AG09319 (cell line): ENCODE measurements at places on chromosomes 2 and 18.

- no peak for DNase-seq
Observed at GRCh38 chr2:150467621-150467963, 19.9 kb downstream of the RND3 start.

GRCh38 chr2:220509096-220509757 is 881.8 kb downstream of the SLC4A3 start:
- DNase-seq: no peak

DNA sequence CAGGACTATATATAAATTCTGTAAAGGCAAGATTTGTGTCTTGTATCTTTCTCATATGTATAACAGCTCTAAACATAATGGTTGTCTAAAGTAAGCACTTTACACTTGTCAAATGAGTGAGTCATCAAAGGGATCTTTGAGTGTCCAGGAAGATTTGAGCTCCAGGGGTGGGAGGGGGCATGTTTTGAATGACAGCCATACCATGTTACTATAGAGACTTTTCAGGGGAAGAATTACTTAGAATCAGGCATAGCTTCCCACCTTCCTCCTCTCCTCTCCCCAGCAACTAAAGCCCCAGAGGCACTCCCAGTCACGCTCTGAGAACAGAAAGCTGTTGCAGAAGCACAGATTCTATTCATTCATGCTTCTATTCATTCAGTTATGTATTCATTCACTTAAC is 65.8 kb upstream of the ALK start:
- no peak for DNase-seq

DNA sequence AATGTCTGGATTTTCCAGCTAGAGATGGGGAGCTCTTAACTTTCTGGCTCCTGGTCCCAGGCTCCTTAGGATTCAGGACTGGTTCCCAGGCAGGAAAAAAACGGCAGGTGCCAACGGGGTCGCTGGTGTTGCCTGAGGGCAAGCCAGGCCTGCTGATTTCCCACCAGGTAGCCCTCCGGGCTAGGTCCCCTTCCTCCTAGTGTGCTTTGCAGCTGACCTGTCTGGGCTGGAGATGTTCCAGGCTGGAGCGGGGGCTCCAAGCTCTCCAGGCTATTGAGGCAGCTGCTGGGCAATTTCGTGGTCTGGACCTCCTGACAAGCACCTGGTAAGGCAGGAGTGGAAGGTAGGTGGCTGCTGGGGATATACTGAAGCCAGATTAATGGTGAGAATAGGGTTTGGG is 2.0 kb upstream of the MRPL53 start:
- no peak for DNase-seq

DNA sequence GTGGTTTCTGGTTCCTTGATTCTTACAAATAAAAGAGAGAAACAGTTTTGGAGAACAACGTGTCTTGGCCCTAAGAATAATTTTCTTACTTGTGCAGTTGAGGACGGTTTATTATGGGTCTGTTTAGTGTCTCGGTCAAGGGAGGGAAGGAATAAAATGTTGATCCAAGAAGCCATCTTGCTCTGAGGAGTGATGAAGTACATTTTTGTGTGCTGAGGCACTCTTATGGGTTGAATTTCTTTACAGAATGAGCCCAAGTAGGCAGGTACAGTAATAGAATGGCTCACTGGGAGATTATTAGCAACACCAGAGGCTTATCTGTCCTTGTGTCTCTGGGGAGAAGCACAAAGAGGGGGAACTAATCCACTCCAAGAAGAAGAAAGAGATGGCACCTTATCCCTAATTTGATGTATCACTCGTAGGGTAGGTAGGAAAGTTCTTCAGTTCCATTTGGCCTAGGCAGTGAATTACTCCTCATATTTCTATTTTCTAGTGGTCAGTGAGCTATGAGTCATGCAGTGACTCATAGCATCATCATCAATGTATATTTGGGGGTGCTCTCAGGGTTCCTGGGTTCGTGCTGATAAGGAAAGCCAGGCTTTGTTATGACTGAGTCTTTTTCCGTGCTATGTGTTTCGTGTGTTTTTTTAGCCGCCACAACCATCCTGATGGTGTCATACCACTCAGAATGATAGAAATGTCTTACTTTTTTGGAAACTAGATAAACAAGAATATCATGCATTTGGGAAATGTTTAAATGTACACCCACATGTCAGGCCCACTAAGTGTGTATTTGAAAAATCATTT is 250.1 kb upstream of the CTAGE1 start:
- DNase-seq: peak; percentile 47

GRCh38 chr18:68267583-68267982 is 447.3 kb downstream of the TMX3 start:
- DNase-seq: no peak

- no peak for DNase-seq
Observed at GRCh38 chr2:106580241-106580640, 93.1 kb downstream of the CD8B2 start.

DNA sequence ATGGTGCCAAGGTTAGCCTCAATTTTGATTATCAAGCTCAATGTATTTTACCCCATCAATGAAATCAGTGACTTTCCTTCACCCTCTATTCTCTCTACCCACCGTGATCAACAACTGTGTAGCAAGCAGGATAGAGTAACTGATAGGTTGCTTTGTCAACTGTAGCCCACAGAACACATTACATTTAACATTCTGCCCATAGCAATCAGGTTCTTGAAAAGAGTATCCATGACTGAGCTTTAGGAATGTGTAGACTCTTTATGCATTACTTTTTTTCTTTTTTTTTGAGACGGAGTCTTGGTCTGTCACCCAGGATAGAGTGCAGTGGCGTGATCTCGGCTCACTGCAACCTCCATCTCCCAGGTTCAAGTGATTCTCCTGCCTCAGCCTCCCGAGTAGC is 19.8 kb upstream of the VWA3B start:
- DNase-seq: no peak

- no peak for DNase-seq
Observed at GRCh38 chr18:74069178-74070050, 78.2 kb downstream of the FBXO15 start.

- no peak for DNase-seq
Observed at GRCh38 chr18:52334896-52335295, 5.1 kb upstream of the DCC start.

- no peak for DNase-seq
Observed at GRCh38 chr2:240103136-240103535, 33.0 kb downstream of the COPS9 start.

GRCh38 chr2:74747411-74748080 is 86.4 kb upstream of the HK2 start:
- peak; percentile 67 for DNase-seq

- DNase-seq: no peak
Observed at GRCh38 chr18:44246001-44246400, 434.7 kb upstream of the SETBP1 start.

DNA sequence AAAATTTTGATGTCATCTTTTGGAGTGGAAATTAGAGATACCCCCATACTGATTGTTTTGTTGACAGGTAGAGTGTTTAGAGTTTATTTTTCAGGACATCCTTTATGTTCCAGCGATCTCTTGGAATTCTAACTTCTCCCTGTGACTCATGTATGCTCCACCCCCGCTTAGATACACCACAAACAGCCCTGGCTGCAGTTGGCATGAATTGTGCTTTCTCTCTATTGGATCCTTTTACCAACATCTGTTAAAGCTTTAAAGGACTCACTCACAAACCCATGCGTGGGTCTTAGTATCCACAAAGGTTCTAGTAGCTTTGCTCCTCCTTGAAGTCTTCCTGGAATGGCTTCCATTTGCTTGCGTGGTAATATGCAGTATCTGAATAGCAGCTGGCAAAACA is 409.5 kb upstream of the POU3F3 start:
- peak; percentile 3 for DNase-seq

DNA sequence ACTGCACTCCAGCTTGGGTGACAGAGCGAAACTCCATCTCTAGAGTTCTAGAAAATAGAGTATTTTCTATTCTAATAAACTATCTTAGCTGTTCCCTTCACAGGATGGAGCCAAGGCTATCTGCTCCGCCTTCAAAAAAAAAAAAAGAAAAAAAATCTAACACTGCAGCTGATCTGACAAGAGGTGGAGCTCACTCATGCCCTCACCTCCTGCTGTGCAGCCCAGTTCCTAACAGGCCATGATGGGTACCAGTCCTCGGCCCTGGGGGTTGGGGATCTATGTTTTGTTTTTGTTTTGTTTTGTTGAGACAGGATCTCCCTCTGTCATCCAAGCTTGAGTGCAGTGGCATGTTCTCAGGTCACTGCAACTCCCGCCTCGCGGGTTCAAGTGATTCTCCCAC is 3.0 kb downstream of the WDSUB1 start:
- DNase-seq: no peak

DNA sequence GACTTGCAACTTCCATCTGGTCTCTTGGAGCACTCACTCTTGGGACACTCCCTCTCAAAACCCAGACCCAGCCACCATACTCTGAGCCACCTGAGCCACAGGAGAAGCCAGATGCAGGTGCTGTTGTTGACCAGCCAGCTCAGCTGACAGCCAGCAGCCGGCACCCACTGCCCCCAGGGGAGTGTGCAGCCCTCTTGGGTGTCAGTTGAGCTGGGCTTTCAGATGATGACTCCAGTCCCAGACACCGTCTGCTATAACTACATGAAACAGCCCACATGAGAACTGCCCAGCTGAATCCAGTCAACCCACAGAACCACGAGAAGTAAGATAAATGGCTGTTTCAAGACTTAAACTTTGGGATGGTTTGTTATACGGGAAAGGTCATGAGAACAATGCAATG is 10.7 kb upstream of the IGFBP2 start:
- no peak for DNase-seq

- no peak for DNase-seq
Observed at GRCh38 chr18:56204052-56204451, 434.3 kb downstream of the TXNL1 start.

DNA sequence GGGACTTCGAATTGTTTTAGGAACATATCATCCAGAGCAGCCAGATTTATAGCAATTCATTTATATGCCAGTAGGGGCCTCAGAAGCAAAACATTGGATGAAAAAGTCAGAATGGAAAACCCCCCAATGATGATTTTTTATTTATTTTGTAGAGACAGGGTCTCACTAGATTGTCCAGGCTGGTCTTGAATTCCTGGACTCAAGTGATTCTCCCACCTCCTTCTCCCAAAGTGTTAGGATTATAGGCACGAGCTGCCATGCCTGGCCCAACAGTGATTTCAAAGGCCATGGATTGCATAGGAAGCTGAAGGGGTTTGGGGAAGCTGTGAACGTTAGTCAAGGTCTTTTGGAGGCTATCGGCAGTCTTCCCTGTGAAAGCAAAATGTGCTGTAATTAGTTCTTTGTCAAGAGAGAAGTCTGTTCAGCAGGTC is 21.9 kb upstream of the MCFD2 start:
- no peak for DNase-seq

DNA sequence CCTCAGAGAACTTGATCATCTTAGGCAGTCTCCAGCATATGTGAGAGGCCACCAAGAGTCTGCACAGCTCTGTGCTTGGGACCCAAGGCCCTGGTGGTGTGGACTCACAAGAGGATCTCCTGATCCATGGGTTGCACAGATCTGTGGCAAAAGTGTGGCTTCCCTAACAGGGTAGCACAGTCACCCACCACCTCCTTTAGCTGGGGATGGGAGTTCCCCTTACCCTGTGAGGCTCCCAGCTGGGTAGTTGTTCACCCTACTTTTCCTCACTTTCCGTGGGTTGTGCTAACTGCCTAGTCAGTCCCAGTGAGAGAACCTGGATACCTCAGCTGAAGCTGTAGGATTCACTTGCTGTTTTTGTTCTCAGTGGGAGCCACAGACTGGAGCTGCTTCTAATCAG is 123.7 kb downstream of the FTCDNL1 start:
- DNase-seq: no peak

- no peak for DNase-seq
Observed at GRCh38 chr18:11020161-11020853, 129.1 kb downstream of the PIEZO2 start.

- DNase-seq: peak; percentile 52
Observed at GRCh38 chr2:30113617-30114293, 33.1 kb upstream of the YPEL5 start.

GRCh38 chr2:40201425-40201824 is 250.5 kb downstream of the SLC8A1 start:
- DNase-seq: no peak

DNA sequence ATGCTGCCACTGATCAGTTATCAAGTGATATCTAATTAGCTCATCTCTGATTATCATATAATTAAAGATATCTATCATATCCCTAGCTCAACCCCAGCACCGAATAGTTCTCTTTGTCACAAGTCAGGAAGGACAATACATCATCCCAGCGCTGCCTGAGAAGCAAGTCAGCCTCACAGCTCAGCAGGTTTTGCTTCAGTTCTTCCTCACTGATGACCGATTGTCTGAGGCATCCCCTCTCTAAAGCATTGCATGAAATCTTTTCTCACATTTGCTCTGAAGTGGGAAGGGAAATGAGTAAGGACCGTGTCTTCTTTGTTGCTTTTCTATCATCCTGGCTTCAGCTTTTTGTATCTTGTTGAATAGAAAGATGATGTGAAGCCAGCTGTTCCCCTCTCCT is 247.9 kb downstream of the CMPK2 start:
- DNase-seq: no peak

GRCh38 chr18:60794802-60795201 is 422.2 kb upstream of the MC4R start:
- no peak for DNase-seq

GRCh38 chr2:47842846-47843245 is 59.9 kb downstream of the MSH6 start:
- DNase-seq: no peak

GRCh38 chr18:23232331-23232730 is 97.0 kb downstream of the CABLES1 start:
- no peak for DNase-seq

DNA sequence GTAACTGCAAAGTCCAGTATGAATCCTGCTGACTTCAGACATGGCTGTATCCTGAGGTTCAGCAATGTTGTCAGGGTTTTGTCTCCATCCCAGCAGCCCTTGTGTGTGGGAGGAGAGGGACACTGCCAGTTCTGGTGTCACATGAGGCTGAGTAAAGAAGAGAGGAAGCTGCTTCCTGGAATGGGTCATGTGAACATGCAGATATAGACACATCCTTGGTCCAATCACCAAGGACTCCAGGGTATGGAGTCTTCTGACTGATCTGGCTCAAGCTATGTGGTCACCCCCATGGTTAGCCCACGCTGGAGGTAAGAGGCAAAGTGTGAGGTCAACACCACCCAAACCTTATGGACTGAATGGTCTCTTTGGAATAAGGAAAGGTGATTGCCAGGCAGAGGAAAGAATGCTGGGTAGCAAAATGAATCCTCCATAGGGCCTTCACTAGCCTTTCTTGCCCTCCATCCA is 134.4 kb upstream of the SLC1A4 start:
- DNase-seq: no peak

- DNase-seq: no peak
Observed at GRCh38 chr18:26646901-26647300, 98.5 kb upstream of the KCTD1 start.

GRCh38 chr2:36451512-36451911 is 95.9 kb downstream of the CRIM1 start:
- DNase-seq: no peak

- no peak for DNase-seq
Observed at GRCh38 chr2:124988794-124989193, 963.7 kb downstream of the CNTNAP5 start.

- no peak for DNase-seq
Observed at GRCh38 chr2:224432003-224432579, 30.2 kb upstream of the FAM124B start.

GRCh38 chr2:199581935-199582360 is 124.2 kb upstream of the SATB2 start:
- DNase-seq: no peak
